Activated T-cell treated with anti-CD3 and anti-CD28 coated beads for 48 hours (primary cell): ENCODE measurements at places on chromosomes 5 and 9.

DNA sequence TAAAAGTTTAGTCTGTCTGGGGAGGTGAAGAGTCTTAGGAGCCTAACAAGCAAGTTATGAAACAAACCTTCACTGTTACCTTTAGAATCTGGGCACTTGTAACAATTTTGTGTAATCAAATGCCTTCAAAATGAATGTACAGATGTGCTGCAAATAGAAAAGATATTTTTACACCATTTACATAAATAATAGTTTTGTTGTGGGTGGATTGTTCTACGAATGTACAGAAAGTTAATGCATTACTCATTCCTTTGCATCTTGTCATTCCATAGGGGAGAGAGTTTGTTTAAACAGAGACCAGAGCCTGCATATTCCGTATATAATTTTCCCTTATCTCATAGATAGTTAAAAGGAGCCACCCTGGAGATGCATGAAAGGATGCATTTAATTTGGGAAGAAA is 576.9 kb upstream of the SGCD start:
- DNase-seq, result no peak

GRCh38 chr9:137070906-137071275 is 534 bp upstream of the SAPCD2 start:
- DNase-seq, result no peak

- DNase-seq, result no peak
These were observed 8.4 kb upstream of the RUSC2 start for GRCh38 chr9:35481347-35481975.

GRCh38 chr9:18707061-18707461 is 233.1 kb downstream of the ADAMTSL1 start:
- DNase-seq, result no peak

DNA sequence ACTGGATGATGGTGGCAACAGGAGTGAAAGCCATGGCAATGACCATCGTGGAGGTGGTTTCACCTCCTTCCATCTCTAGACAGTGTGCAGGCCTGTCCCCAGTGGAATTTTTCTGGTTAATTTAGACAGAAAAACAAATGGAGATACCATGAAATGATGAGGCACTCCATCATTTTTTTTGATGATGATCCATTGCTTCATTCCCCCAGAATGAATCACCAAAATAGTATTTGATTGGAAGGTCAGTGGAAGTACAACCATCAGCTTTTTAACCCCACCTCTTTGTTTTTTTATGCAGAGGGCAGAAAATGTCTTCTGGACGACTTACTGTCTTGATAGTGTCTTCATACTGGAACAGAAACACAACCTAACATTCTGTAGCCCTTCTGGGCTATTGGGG is 42.6 kb upstream of the ADRA1B start:
- DNase-seq, result no peak

DNA sequence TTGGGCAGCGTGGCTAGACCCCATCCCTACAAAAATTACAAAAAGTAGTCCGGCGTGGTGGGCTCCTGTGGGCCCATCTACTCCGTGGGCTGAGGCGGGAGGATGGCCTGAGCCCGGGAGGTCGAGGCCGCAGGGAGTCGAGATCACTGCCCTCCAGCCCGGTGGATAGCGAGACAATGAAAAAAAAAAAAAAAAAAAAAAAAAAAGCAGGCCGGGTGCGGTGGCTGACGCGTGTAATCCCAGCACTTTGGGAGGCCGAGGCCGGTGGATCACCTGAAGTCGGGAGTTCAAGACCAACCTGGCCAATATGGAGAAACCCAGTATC is 110.5 kb upstream of the LPCAT1 start:
- DNase-seq, result no peak

GRCh38 chr9:97830884-97831829 is 21.9 kb upstream of the FOXE1 start:
- no peak for DNase-seq

DNA sequence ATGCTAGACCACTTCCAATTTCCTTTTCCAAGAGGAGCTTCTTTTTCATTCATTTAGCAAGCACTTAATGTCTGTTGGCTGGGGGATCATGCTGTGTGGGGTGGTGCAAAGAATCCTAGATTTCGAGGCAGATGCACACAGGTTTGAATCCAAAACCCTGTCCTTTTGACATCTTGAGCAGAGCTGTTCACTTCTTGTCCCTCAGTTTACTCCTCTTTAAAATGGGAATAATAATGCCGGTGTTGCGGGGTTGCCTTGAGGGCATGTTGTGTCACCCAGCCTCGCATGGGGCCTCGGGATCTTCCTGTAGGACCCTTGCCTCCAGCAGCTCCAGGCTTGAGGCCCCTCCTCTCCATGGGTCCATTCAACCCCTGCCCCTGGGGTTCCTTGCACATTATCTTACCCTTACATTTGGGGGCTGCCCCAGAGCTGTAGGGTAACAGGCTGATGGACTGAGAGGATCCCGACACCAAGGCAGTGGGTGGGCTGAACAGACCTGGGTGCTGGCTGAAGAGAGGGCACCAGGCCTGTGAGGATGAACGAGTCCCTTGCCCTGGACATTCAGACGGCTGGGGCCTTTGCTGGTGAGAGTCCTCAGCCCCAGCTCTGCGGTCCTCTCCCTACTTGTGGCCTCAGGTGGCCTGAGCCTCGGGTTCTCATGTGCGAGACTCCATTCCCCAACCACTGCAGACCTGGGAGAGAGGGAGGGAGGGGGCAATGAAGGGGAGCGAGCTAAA is 145.8 kb downstream of the BARX1 start:
- DNase-seq, result no peak

GRCh38 chr5:41325074-41325473 is 111.7 kb upstream of the C6 start:
- DNase-seq, result no peak

DNA sequence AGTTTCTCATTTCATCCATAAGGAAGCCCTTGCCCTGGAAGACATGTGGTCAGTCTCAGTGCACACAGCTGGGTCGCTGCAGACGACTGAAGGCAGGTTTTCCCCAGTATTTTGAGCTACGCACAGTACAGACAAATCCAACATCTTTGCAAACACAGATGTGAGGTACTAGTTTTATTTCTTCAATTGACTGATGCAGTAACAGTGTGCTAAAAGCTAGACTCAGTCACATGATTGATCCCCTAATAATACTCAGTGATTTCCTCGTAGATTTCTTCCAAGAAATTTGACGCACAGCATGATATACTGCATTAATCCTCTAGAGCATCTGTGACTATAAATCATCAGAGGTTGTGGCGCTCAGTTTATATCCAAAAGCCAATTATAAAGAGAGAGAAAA is 346.1 kb downstream of the DIRAS2 start:
- no peak for DNase-seq

DNA sequence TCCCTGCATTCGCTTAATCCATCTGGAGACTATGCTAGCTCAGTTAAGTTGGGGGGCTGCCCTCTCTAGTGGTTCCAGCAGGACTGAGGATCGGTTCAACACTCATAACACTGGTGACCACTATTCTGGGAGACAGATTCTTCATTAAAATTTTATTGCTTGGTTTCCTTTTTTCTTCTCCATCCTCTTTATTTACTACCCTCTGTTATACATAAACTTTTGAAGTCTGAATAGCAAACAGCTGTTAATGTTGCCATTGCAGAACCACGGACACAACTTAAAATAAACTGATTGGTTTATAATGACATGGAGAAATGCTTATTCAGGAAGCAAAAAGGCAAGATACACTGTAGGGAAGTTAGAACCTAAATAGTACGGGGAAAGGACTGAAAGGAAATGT is 22.1 kb downstream of the IQGAP2 start:
- no peak for DNase-seq

DNA sequence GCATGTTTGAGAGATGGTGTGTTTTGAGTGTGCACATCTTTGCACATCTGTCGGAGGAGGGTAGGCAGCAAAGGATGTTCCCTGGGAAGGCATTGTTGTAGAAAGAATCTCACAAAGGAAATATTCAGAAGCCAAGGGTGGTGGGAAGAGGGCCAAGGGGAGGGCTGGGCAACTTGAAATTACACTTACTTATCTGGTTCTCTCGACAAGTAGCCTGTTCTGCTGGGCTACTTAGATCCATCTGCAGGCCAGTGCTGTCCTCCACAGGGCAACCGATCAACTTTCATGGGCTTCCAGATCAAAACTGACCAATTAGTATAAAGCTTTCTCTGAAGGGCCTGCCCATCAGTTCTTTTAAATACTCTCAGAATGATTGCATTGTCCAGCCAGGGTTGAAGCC is 495.2 kb downstream of the GADD45G start:
- no peak for DNase-seq

DNA sequence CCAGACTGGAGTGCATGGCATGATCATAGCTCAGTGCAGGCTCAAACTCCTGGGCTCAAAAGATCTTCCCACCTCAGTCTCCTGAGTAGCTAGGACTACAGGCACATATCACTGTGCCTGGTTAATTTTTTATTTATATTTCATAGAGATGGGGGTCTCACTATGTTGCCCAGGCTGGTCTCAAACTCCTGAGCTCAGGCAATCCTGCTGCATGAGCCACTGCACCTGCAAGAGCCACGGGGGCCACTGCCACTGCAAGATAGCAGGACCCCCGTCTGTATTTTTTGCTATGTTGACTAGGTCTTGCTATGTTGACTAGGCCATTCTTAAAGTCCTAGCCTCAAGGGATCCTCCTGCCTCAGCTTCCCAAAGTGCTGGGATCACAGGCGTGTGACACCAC is 6.5 kb downstream of the CYSTM1 start:
- no peak for DNase-seq

DNA sequence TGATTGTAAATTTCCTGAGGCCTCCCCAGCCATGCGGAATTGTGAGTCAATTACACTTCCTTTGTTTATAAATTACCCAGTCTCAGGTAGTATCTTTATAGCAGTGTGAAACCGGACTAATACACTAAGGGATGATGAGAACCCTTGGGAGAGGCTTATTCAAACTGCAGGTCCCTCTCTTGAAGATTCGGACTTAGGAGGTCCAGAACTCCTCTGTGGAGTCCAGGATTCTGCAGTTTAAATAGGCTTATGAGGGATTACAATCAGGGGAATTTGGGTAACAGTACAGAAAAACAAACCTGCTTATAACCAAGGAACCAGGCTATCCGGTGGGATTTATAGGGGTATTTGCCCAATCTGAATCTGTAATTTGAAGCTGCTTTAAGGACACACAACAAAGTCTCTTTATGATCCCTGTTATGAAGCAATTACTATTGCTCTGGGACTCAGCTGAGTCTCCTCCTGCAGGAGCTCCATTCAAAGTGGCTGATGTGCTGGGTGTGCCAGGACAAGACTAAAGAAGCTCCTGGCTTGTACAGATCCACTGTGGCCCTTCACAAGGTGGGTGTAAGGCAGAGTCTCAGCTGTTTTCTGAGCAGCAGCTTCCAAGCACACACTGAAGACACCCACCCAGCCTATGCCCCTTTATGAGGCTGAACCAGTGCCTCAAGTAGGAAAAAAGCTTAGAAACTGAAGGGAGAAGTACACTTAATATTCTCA is 41.8 kb upstream of the LHFPL2 start:
- DNase-seq, result no peak

GRCh38 chr9:121529237-121529987 is 29.8 kb upstream of the GGTA1 start:
- no peak for DNase-seq

DNA sequence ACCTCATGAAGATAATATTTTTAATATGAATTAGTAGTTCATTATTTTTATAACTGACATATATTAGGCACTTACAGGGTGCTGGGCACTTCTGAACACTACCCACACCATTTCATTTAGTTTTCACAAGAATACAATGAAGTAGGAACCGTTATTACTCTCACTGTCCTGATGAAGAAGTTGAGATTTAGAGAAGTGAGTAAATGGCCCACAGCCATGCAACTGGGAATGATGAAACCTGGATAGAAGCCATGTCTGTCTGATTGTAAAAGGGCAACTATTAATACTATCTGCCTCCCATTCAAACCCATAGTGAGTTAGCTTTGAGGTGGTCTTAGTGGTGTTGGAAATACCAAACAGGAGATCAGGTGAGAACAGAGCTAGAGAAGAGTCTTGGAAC is 29.6 kb upstream of the OTULINL start:
- no peak for DNase-seq
